Left ventricle myocardium inferior (tissue), 1 donor: ENCODE measurements at places on chromosomes 11 and 22. TPM values are rescaled to one million over a fixed set of nuclear protein-coding genes. Genes with fewer than 3 reads are reported as not detected.

NCF4 gene
- total RNA-seq: 5.5 TPM

TRIM77 gene
- total RNA-seq: not detected

OR2AG2 gene
- not detected for total RNA-seq

PVALB gene
- total RNA-seq: not detected

CCT8L2 gene
- not detected for total RNA-seq

ANKK1 gene
- not detected for total RNA-seq

UPB1 gene
- 1.1 TPM for total RNA-seq

ANO9 gene
- 0.11 TPM for total RNA-seq

SCN3B gene
- 1.9 TPM for total RNA-seq

RIMBP3B gene
- not detected for total RNA-seq

APLNR gene
- total RNA-seq: 8.5 TPM

GRCh38 chr11:124310721-124311120 is 3.0 kb downstream of the OR8D1 start:
- H3K36me3 ChIP-seq: no peaks in the 10 kb centered on the region
- H3K4me1 ChIP-seq: no peaks in the 10 kb centered on the region
- DNase-seq: no peak
- H3K4me3 ChIP-seq: no peak overlapping the region
- H3K27me3 ChIP-seq: no peaks in the 10 kb centered on the region

DNA sequence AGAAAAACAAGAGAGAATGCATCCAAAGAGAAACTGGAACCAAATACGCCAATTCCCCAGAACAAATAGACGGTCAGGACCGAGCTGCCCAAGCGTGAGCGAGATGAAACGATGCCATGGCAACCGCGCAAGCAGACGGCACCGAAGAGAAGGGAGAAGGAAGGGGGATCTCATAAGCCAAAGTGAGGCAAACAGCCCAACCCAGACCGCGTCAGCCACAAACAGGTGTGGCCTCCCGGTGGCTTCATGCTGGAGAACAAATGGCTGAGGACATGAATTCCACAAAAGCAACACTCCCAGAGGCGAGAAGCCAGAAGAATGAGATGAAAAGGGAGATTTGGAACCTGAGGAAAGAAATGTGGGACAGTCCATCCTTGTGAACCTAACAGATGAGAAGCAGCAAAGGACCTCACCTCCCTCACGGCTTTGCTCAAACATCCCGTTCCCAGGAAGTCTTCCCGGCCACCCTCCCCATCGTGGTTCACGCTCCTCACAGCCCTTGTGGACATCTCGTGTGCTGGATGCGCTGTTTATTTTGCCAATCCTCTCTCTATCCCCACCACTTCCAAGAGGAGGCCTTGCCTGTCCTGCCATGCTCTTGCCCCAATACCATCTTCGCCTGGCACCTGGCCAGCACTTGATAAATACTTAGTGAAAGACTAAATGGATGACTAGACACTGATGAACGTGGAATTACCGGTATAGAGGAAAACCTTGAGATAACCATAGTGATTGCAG is 89.1 kb upstream of the RTL6 start:
- no peaks in the 10 kb centered on the region for H3K4me1 ChIP-seq
- H3K36me3 ChIP-seq: no peaks in the 10 kb centered on the region
- peaks cover 48% of the 10 kb centered on the region for H3K27me3 ChIP-seq
- H3K27ac ChIP-seq: no peak overlapping the region
- H3K4me3 ChIP-seq: no peak overlapping the region
- peak; percentile 12 for DNase-seq

GRCh38 chr11:103800406-103801114 is 235.9 kb upstream of the DDI1 start:
- peak overlapping the region; percentile 76 for H3K27ac ChIP-seq
- no peaks in the 10 kb centered on the region for H3K36me3 ChIP-seq
- H3K4me3 ChIP-seq: no peak overlapping the region
- no peaks in the 10 kb centered on the region for H3K27me3 ChIP-seq
- H3K4me1 ChIP-seq: peaks cover 18% of the 10 kb centered on the region

DNA sequence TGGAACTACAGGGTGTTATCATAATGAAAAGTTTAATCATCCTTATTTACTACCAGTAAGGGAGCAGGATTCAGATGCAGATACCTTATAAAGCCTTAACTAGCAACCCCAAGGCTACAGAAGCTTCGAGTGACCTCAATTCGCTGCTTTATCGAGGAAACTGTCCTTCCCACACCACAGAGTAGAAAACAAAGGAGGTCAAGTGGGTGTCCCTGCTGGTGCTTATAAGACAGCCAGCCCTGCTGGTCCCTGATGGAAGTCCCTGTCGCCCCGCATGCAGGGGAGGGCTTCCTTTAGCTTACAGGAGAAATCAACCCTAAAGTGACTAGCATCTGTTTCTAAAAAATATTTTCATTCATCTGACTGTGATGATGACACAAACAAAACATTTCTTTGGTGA is 7.3 kb downstream of the MN1 start:
- H3K4me1 ChIP-seq: peaks cover 78% of the 10 kb centered on the region

DNA sequence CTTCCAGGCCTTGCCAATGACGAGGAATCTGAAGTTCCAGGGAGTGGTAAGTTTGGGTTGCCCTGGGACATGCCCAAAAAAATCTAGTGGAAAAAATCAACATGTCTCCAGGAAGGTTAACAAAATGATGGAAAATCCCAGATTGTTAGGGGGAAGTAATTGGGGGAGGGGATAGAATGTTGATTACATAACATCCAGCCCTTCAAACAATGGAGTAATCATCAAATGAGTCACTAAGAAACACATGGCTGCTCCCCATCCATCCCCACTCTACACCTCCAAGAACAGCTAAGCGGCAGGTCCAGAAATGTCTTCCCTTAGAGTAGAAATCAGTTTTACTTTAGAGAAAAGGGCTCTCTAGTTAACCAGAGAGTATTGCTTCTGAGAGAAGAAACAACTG is 94.9 kb downstream of the ETS1 start:
- peaks cover 100% of the 10 kb centered on the region for H3K4me1 ChIP-seq
- peaks cover 30% of the 10 kb centered on the region for H3K36me3 ChIP-seq
- no peak for DNase-seq
- H3K27ac ChIP-seq: peak overlapping the region; percentile 97
- H3K27me3 ChIP-seq: no peaks in the 10 kb centered on the region

- peaks cover 22% of the 10 kb centered on the region for H3K4me1 ChIP-seq
- no peak for DNase-seq
- H3K36me3 ChIP-seq: peaks cover 69% of the 10 kb centered on the region
- no peaks in the 10 kb centered on the region for H3K27me3 ChIP-seq
- no peak overlapping the region for H3K27ac ChIP-seq
- no peak overlapping the region for H3K4me3 ChIP-seq
These were observed 68.6 kb downstream of the ATXN10 start for GRCh38 chr22:45740236-45740635.

DNA sequence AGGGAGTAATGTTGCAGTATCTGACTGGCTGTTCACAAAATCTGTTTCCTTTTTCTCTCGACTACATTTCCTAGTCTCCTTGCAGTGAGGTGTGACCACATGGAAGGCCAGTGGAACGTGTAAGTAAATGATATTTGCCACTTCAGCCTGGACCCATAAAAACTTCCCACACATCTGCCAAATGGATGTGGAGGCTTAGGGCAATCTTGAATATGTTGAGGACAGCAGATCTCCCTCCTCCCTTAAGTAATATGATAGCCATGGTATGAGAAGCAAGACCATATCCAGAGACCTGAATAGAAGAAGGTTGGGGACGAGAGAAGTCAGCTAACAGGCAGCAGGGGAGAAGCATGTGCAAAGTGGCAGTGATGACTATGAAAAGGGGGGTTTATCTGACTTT is 33.0 kb upstream of the C11orf87 start:
- no peaks in the 10 kb centered on the region for H3K27me3 ChIP-seq
- H3K27ac ChIP-seq: no peak overlapping the region
- no peak overlapping the region for H3K4me3 ChIP-seq
- DNase-seq: no peak
- H3K4me1 ChIP-seq: no peaks in the 10 kb centered on the region

DNA sequence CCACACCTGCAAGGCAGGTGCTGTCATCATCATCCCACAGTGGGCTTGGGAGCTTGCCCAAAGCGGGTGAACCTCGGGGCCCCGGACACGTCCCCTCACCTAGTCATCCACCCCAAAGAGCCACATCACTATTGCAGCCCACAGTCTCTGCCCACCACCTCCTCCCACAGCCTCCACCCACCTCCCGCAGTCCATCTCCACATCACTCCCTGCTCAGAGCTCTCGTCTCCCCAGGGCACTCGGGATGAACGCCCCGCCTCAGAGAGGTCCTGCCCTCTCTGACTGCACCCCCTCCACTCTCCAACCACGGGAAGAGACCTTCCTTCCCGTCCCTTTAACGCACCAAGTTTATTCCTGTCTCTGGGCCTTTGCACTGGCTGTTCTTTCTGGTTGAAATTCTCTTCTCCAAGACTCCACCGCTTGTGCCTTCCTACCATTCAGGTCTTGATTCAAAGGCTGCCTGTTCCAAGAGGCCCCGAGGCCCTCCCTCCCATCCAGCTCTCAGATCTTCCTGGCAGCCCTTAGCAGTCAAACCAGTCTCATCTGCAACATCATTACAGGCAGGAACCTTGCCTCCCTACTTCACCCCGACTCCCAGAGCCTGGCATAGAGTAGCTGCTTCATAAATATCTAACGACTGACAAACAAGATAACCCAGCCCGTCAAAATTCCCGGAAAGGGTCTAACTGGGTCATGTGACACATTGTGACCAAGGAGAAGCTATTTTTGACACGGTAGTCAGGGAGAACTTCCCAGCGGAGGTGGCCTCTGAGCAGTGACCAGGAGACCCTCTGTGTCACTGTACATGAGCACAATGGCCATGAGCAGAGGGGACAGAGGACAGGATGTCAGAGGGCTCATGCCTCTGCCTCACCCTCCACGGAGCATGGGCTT is 11.1 kb downstream of the KCNJ4 start:
- H3K4me3 ChIP-seq: no peak overlapping the region
- H3K4me1 ChIP-seq: peaks cover 50% of the 10 kb centered on the region
- DNase-seq: no peak
- peak overlapping the region; percentile 92 for H3K27ac ChIP-seq
- H3K36me3 ChIP-seq: no peaks in the 10 kb centered on the region

DNA sequence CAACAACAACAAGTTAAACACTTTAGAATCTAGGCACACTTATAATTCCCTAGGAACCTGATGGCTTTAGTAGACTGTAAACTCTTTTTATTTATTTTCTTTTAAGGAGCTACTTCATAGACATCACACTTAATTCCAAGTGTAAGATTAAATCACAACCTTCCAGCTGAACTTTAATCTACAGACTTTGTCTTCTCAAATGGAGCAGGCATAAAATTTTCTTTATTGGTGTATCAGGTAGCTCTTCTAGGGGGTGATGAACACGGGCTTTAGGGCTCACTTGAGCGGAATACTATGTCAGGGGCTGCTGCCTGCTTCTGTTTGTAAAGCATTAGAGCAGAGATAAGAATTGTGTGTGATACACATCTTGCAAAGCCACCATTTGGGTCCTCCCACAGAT is 525.8 kb upstream of the FAT3 start:
- no peaks in the 10 kb centered on the region for H3K27me3 ChIP-seq
- no peaks in the 10 kb centered on the region for H3K4me1 ChIP-seq
- no peak overlapping the region for H3K4me3 ChIP-seq
- no peak for DNase-seq

GRCh38 chr22:21012446-21013407 is 2.2 kb upstream of the P2RX6 start:
- H3K4me3 ChIP-seq: no peak overlapping the region
- H3K4me1 ChIP-seq: peaks cover 26% of the 10 kb centered on the region
- H3K36me3 ChIP-seq: no peaks in the 10 kb centered on the region
- no peak for DNase-seq

GRCh38 chr22:38419121-38419857 is 35.7 kb downstream of the KCNJ4 start:
- H3K4me3 ChIP-seq: no peak overlapping the region
- no peaks in the 10 kb centered on the region for H3K27me3 ChIP-seq
- no peak for DNase-seq
- peaks cover 28% of the 10 kb centered on the region for H3K4me1 ChIP-seq

- H3K4me1 ChIP-seq: no peaks in the 10 kb centered on the region
- no peaks in the 10 kb centered on the region for H3K36me3 ChIP-seq
- H3K27ac ChIP-seq: no peak overlapping the region
- no peaks in the 10 kb centered on the region for H3K27me3 ChIP-seq
- no peak for DNase-seq
- no peak overlapping the region for H3K4me3 ChIP-seq
These were observed 1060.7 kb downstream of the FAM181B start for GRCh38 chr11:81673001-81673400.

DNA sequence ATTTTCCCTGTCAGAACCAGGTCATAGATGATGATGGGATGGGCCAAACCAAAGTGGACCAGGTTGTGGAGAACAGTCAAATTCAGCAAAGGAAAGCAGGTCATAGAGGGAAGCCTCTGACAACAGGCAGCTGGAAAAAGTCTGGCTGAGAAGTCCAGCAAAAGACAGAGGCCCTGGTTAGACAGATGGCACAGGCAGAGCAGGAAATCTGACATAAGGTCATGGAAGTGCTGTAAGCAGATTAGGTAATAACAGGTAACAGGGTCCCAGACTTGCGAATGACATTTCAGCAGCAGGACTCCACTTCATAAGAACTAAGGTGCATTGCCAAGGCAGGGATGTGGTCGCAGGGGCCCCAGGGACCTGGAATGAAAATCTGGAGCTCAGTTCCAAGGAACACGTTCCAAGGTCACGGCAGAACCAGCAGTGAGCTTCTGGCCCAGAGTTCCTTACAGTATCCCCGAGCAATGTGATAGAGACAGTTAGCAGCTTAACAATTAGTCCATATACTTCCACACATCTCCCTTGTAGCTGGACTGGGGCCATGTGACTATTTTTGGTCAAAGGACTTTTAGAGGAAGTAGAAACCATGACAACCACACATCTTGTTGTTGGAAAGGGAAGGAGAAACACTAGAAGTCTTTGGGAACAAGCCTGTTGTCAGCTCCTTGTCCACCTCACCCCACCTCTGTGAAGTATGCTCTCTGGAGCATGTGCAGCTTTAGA is 75.4 kb downstream of the ME3 start:
- peaks cover 35% of the 10 kb centered on the region for H3K4me1 ChIP-seq
- peak overlapping the region; percentile 69 for H3K27ac ChIP-seq
- no peaks in the 10 kb centered on the region for H3K27me3 ChIP-seq
- no peak overlapping the region for H3K4me3 ChIP-seq

- H3K27ac ChIP-seq: peak overlapping the region; percentile 97
- peak overlapping the region; percentile 74 for H3K4me3 ChIP-seq
- DNase-seq: no peak
These were observed 525 bp downstream of the CSDC2 start for GRCh38 chr22:41561335-41561734.

DNA sequence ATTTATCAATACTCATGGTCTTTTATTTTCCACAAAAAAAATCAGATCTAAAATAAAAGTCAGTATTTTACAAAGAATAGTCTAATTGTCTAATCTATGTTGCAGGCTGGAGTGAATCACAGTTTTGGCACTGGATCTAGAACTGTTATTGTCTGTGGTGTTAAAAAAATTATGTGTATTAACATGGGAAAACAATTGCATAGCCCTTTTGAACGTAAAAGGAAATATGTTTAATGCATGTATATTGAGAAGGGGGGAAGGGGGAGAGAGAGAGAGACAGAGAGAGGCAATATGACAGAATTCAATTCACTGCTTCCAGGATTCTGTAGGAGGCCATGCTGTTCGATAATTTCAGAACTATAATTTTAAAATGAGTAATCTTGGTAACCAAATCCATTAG is 324.9 kb upstream of the CCDC90B start:
- no peak for DNase-seq
- H3K4me3 ChIP-seq: no peak overlapping the region
- H3K36me3 ChIP-seq: no peaks in the 10 kb centered on the region
